Stimulated activated CD8-positive, alpha-beta memory T cell treated with anti-CD3 and anti-CD28 coated beads, Interleukin-4, amount 100 ng/mL, for 4 hours (primary cell): ENCODE measurements at places on chromosomes 6 and 20.

DNA sequence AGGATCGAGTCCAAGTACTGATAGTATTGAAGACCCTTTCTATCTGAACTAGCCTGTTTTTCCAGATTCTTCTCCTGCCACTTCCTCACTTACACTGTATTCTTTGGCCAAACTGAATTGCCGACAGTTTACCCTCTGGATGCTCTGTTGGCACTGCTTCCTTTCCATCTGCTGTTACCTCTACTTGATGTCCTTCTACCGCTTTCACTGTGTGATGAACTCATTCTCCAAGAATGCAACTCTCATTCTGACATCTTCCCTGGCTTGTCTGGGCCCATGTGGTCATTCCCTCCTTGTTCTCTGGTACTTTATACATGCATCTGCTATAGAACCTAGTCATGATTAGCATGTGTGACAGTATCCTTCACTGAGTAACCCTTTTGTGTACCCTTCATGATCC, 16.3 kb downstream of the RPRD1B start:
- DNase-seq = no peak

DNA sequence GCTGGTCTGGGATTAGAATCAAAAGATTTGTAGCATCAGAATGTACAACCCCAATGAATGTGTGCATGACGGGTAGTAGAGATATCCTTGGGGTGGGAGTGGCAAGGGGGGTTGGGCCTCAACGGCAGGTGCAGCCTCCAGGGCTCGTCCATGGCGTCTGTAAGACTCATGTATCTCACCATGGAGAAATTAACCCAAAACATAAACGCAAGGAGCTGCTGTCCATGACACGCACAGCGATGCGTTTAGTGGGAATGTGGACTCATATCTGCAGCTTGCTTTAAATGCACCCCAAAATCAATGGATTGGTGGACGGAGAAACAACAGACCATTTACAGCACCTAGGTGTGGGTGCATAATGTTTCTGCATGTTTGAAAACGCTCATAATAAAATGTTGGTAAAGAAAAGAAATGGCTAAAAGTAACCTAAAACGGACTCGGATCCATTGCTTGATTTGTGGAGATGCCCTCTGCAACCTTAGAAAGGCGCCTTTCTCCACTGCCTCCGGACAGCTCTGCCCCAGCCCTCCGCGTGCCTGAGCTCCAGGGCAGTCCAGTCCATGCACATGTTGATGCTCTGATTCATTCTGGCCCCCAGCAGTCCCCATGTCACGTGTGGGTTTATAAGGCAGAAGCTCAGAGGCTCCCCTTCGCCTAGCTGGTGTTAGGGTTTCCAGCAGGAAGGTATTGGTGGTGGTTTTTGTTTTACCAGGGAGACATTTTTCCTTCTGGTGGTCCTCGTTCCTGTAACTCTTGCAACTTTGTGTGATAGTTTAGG, 24.5 kb downstream of the PYGB start:
- DNase-seq = no peak

DNA sequence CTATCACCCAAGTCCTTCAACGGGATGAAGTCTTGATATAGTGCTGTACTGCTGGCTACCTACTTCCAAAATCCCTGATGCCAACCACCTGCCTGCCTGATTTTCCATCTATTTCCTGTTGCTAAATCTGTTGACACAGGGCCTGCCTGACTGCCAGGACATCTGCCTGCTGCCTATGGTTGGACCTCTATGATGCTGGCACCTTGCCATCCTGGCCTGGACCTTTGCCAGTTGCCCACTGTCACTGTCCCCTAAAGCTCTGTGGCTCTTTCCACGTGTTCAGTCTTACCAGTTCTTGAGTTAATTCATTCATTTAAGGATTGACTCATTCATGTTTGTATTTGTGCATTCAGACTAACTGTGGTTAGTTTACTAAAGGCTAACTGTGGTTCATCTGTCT, 9.2 kb upstream of the RGS17 start:
- DNase-seq = no peak

DNA sequence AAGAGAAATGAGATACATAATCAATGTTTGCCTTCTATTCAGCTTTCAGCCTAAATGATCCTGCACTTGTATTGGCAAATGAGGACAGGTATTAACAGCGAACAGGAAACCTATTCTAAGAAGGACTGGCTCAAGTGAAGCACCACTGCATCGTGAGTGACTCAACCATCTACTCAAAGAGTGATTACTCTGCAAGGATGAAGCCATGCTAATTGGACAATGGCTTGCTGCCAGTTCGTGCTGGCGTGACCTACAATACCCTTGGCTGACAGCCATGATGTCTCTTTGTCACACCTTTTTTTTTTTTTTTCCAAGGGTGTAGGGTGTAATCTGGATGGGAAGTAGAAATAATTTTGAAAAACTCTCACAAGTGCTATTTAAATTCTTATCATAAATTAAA, 104.9 kb downstream of the GJA10 start:
- no peak for DNase-seq

- DNase-seq = no peak
Measured at GRCh38 chr6:16533210-16533609, 228.1 kb downstream of the ATXN1 start.

GRCh38 chr6:134531611-134532010, 213.7 kb upstream of the SGK1 start:
- DNase-seq = no peak

- no peak for DNase-seq
Measured at GRCh38 chr6:39327507-39327906, 5.0 kb upstream of the KCNK16 start.

- DNase-seq = no peak
Measured at GRCh38 chr6:3102875-3103274, 15.6 kb upstream of the BPHL start.

DNA sequence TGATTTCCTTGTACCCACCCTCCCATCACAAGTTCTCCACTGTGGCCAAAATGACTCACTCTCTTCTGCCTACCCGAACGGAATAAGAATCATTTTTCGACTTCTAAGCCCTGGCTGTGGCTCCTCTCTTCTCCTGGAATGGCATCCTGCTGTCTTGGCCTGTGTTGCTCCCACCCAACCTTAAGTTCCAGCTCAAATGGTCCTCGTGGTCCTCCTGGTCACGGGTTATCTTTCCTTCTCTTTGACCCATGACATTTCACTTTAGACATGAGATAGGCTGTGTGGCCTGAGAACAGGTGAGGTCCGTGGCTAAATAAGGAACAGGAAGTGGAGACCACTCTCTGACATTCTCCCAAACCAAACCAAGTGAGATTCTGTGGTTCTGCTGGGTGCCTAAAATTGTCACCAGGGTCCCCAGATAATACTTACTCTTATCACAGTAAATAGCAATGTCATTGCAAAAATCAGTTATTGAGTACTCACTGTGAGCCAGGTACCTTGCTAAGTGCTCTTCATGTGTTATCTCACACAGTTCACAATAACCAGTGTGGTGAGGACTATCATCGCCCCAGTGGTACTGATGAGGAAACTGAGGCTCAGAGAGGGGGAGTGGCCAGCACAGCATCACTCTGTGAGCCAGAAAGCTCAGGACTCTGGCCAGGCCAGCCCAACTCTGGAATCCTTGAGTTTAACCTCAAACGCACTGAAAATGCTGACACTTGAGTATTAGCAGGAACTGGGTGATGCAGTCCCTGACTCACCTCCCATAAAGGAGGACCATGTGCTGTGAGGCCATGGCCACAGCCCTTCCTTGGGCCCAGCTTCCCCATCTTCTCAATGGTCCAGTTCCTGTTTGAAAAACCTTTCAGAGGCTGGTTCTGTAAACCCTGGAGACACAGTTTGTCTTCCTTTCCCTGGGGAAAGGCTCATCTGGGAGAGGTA, 74.8 kb upstream of the SIRPA start:
- DNase-seq = no peak

DNA sequence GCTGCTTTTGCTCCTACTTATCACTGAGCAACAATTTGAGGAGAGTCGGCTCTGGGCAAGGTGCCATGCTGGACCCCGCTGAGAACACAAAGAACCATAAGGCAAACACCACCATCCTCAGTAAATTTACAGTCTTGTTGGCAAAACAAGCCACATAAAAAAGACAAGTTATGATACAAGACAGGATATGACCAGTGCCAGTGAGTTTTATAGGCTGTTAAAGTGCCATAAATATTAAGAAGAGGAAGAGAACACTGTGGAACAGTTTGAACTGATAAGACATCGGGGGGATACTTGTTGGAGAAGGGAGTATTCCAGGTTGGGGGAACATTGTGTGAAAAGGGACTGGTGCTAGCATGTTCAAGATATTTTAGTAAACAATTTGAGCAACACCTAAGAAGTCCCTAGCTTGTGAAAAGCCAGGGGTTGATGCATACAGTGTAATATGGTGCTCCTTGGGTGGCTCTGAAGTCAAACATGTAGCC, 25.3 kb upstream of the RIPOR2 start:
- no peak for DNase-seq

DNA sequence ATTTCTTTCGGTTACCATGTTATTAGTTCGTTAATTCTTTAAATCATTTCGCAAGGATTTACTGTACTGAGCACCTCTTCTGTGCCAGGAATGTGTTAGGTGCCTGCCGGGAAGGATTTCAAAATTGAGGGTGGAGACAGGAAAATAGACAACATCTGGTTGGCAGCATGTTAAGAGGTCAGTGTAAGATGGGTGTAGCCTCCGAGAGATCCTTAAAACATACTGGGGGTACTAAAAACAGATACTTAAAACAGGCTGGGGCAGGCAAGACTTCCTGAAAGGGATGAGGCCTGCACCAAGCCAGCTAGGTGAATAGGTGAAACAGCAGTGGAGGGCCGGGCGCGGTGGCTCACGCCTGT, 178.0 kb upstream of the SGK1 start:
- no peak for DNase-seq

DNA sequence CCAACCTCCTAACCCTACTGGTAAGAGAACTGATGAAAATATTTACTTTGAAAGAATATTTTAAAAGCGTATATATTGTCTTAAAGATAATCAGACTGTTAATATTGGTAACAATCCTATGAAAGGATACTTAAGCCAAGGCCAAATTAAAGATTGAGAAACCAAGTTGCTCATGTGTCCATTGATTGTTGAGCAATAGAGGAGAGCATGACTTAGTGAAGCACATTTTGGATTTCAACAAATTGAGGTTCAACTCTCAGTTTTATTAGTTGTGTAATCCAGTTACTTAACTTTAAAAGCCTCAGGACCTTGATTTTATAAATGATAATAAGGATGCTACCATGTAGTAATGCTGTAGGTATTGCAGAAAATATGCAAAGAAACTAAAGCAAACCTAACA, 56.8 kb downstream of the PRL start:
- no peak for DNase-seq

DNA sequence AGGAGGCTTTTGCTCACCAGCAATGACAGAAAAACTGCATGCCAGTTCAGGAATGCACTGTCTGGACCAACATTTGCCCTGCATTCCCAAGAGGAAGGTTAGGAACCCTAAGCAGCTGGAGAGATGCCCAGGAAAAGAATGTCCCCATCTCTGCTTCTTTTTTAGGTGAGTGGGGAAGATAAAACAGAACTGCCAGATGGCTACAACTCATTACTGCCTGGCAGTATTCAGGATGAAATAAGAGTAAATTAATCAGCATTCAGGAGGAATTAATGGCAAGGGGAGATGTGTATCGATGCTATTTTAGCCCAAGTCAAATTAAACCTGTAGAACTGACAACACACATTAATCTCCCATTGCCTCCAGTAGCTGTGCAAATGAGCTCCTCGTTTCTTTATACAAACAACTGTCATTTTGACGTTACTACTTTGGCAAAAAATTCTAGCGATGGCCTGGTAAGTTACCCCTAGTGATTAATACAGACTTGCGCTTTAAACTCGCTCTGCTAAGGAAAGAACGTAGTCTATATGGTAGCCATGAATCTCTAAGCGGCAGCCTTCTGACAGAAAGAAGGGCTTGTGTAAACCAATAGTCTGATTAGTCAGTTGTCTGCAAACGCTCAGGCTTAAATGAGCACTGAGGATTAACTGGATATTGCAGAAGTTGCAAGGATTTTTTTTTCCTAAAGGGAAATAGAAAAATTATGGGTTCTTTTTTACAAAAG, 16.7 kb upstream of the SMLR1 start:
- no peak for DNase-seq

- DNase-seq = no peak
Measured at GRCh38 chr20:15380770-15381169, 1043.4 kb upstream of the FLRT3 start.

GRCh38 chr6:30194797-30195690, 18.2 kb downstream of the TRIM26 start:
- no peak for DNase-seq

DNA sequence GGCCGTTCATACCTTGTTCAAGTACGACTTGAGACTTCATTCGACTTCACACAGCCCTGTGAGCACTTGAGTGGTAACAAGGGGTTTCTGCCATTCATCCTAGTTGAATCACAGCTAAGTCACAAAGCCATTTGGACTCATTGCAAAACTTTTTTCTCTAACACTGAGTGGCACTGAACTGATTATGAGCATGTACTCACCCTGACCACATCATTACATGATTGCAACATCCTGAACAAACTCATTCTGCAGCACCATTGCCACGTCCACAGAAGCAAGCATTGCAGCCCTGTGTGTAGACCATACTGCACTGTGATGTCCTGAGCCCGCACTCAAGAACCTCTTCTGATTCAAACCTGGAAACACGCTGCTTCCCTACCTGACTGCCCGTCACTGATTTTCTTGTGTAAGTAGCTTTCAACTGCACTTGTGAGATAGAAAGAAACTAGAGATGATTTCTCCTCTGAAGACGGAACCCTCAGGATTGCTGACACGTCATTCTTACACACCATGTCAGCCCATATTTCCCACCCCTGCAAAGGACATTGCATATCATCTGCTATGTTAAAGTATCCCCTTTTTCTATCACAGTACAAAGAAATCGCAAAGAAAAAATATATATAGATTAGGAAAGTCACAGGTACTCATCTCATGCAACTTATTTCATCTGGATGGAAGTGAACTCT, 81.6 kb downstream of the C6orf118 start:
- DNase-seq = no peak

DNA sequence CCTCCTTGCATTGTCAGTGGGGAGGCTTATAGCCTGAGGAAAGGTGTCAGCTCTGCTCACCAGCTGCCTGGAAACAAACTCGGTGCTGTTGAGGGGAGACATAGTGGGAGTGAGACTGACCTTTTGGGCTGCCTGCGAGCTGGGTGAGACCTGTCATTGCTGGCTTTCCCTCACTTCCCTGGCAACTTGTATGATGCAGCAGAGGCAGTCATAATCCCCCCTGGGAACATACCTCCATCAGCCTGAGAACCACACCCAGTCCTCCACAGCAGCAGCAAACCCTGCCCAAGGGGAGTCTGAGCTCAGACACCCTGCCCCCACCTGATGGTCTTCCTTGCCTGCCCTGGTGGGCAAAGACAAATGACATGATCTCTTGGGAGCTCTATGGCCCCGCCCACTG, 521.2 kb upstream of the IMPG1 start:
- DNase-seq = no peak

DNA sequence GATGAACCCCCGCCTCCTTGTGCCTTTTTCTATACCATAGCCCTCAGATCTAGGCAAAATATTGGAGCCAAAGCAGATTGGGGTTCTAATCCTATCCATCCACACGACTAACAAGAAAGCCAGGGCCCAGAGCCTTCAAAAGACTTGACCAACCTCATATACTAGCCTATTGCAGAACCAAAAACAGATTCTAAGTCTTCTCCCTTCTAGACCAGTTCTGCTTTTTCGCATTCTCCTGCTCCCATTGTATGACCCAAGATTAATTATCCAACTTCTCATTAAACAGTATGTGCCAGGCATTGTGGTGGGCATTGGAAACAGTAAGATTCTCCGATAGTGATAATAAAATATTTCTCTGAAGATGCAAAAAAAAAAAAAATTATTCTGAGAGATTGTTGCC, 113.7 kb upstream of the JARID2 start:
- DNase-seq = no peak
